Right ventricle myocardium superior (tissue), 1 donor: ENCODE measurements at places on chromosomes 5 and 9.

DNA sequence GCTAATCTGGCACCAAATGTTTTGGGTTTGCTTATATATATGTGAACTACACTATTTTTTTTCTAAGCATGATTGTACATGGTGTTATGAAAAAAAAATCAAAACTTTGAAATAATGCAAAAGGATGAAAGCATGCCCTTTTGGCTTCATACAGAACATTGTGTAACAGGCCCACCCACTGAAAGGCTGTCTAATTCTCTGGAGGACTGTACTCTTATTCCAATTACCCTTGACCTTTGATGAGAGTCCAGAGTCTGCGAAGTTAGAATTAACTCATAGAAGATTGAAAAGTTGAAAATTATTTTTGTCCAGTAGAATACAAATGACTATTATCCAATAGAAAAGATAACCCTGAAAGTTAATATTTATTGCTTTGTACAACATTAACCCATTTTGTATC, 117.4 kb downstream of the ADAMTS12 start:
- no peak for DNase-seq

DNA sequence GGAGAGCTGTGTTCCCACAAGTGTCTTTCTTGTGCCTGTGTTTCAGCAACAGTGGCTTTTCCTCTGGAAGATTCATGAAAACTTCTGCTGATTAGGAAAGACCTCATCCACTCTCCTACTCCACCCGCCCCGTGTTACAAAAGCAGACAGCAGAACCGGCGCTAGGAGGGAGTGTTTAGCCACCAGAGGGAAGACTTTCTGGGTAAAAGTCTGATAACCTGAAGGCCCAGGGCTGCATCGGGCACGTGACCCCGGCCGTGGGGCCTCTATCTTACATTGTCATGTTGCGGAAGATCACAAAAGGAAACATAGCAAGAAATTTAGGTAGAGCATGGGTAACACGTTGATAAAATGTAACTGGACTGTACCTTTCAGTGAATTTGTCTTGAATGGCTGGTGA, 32.0 kb upstream of the DMRT2 start:
- no peak for DNase-seq

- DNase-seq: no peak
Measured at GRCh38 chr9:16002816-16003215, 450.0 kb downstream of the CCDC171 start.

DNA sequence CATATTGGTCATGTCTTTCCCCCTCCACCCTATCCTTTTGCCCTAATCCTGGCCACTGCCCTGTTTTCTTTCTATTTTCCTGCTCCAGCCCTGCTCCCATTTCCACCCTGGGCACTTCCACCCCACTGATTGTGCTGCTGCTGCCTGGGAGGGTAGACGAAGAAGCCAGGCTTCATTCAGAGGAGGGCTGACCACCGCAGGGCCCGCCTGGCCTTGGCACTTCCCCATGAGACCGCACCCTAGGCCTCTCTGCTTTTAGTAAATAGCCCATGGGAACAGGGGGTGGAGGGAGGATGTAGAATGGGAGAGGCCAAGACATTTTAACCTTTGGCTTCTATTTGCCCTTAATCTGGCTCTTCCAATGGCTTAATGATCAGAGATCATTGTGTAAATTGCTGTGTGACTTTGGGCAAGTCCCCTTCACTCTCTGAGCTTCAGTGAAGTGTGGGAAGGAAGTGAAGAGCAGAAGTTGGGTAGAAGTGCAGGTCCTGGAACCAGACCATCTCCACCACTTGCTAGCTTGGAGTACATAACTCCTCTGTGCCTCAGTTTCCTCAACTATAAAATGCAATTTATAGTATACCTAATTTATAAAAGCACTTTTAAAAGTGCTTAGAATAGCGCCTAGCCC, 13.6 kb upstream of the GPX3 start:
- DNase-seq: peak; percentile 69

- DNase-seq: peak; percentile 75
Measured at GRCh38 chr9:136858844-136859757, 7.0 kb downstream of the MAMDC4 start.

DNA sequence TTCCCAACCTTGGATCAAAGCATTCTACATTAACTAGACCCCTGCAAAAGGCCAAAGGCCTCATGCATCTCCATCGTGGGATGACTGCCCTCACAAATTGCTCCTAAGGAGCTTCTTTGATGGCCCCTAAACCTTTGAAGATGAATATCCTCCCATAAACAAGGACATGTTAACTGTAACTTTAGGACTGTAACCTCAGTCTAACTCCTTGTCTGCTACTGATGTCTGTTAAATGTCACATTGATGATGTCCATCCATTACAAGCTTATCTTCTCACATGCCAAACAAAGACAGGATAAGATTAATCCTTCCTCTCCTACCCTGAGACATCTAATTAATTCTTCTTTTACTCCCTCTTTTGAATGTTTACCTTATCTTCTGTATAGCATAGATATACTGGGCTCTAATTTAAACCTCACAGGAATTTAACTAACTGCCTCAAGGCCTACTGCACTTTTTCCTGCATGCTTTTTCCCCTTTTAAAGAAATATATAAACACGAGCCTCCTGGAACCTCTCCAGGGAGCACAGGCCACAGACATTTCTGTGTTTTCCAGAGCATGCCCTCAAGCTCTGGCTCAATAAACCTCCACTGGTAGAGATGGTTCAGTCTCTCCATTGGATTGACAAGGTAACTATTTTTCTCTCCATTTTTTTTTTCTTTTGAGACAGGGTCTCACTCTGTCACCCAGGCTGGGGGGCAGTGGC, 90.6 kb upstream of the SLC25A48 start:
- DNase-seq: no peak

GRCh38 chr9:117828466-117828865, 124.3 kb downstream of the TLR4 start:
- no peak for DNase-seq

DNA sequence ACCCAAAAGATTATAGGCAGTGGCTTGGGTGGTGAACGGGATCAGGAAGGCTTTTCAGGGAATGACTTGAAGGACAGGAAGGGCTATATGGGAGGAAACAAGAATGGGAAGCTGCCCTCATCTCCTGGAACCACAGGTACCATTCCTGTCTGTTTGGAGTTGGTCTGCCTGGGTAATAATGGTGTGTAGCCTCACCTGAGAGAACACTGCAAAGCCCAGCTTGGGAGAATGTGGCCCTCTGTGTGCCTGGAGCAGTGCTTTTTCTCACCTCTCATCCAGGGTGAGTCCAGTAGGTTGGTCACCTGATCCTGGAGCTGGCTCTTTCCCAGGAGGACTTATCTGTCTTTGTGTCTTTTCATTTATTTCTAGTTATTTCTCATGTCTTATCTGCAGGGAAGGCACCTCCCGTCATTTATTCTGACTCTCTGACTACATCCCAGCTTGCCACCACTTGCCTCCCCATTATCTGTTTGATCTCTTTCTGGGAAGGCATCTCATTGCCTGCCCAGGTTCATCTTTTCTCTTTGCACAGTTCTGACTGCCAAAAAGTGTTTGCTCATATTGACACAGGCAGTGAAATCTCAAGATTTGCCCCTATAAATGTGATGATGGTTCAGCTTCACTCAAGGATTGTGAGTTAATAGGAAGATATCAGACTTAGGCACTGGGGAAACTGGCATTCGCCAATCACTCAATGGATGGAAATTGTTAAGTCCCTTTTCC, 22.5 kb upstream of the OR2S2 start:
- no peak for DNase-seq

- no peak for DNase-seq
Measured at GRCh38 chr5:126998201-126998631, 32.1 kb downstream of the MARCHF3 start.

GRCh38 chr9:36423206-36423605, 23.1 kb upstream of the RNF38 start:
- no peak for DNase-seq

GRCh38 chr9:70255486-70255885, 3.3 kb upstream of the SMC5 start:
- DNase-seq: no peak

GRCh38 chr5:42756606-42757601, at the start of gene CCDC152:
CCDC152 (plus strand) TSS chr5:42756818; CDS start chr5:42759122, 2,304 bp downstream.
- DNase-seq: peak; percentile 37

DNA sequence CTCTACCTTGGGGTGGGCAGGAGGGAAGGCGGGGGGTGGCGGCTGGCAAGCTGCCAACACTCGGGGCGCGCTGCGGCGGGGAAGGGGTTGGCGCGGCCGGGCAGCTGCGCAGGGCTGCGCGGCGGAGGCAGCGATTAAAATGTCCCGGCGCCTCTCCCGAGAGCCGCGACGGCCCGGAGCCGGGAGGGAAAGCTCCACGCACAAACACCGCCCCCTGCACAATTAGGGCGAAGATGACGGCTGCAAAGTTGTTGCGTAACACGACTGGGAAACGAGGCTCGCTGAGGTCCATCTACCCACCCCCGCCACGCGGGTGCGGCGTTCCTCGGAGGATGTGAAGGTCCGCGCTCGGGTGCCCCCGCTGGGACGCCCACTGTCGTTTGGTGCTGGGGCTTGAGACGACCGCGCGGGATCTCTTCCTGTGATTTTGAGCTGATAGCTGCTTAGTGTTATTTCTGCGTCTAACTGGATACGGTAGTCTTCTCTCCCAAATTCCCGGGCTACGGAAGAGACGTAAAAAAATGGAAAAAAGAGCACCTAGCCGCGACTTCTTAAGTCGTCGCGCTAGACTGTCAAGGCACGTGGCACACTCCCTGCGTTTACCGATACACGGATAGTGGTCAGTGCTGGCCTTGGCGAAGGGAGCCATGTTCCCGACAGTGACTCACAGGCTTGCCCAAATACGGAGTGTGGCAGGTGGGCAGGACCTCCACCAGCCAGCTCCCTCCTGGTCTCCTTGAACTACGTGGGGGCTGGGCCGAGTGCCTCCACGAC, 958 bp upstream of the NFIL3 start:
- peak; percentile 92 for DNase-seq

DNA sequence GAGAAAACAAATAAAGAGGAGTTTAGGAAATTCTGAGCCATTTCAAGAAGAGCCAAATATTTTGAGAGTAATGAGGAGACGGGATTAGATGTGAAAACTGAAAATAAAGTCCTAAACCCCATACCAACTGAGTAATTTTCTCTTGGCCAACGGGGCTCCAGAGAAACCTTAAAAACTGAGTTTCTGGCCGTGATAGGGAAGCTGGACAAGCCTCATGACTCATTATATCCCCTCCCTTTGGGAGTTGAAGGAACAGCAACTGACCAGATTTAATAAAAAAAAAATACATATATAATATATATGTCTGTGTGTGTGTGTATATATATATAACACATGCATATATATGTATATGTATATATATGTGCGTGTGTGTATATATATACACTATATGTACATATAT, 119.6 kb downstream of the PRDM9 start:
- DNase-seq: no peak

DNA sequence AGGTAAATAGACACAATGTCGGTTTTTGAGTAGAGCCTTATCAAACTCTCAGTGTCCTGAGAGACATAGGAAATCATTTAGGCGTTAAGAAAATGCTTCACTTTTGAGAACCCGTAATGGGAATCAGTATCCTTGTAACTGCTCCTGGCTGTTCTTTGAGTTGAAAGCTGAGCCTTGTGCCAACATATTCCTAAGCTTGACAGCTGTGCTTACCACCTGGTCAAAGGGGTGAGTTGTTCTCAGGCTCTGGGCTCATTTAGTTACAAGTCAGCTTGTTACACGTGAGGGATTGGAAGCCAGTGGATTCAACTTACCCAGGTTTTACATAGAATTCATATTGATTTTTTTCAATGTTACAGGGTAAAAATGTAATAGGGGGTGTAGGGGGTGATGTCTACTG, 145.9 kb downstream of the GABRB2 start:
- no peak for DNase-seq

DNA sequence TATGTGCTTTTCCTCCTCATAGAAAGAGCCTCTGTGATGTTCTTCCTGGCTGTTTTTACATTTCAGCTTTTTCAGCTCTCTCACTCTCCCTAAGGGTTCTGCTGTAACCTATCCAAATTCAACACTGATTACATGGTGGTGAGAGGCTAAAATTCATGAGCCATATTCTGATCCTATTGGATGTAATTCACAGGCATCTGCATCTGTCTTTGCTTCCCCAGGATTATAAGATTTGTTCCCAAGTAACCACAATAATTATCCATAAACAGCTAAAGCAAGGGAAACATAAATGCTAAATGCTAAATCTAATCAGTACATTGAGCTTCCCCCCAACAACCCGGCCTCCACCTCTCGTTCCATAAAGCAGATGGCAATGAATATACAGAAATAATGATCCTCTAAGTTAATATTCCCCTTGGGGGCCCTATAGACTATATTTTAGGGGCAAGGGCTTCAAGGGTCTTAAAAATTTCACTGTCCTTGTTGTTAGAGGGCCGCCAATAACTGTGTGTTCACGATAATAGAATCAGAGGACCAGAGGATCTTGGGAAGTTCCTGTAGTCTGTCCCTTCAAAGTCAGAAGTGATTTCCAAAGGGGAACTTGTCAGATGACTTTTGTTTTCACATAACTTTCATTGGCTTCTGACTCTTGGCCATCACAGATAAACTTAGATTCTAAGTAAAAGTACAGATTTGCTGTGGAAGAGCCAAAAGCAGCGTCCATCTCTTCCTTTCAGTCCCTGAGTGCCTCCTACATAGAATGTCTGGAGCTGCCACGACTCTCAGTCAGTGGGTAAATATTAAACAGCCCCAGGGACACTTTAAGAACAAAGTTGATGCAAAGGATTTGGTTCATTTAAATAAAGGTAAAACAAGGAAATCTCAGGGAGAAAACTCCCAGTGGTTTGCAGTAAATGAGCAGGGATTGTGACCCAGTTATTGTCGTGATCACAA, 125.6 kb downstream of the ALDH1A1 start:
- no peak for DNase-seq

- DNase-seq: no peak
Measured at GRCh38 chr9:113227436-113227835, 6.1 kb downstream of the SLC31A1 start.

DNA sequence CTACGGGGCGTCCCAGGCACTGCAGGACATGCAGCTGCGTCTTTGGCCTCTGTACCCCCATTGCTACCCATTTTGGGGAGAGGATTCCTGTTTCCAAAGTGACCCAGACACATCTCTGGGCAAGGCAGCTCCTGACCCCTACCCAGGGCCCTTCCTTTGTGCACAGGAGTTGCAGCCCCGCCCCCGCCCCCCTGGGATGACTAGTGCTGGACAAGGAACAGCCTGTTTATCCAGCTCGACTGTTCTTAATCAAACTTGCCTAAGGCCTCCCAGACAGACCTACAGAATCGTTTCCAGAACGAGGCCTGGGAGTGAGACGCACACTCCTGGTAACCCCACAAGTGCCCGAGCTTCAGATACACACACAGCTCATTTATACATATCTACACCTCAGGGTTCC, 13.2 kb downstream of the DIPK1B start:
- no peak for DNase-seq

DNA sequence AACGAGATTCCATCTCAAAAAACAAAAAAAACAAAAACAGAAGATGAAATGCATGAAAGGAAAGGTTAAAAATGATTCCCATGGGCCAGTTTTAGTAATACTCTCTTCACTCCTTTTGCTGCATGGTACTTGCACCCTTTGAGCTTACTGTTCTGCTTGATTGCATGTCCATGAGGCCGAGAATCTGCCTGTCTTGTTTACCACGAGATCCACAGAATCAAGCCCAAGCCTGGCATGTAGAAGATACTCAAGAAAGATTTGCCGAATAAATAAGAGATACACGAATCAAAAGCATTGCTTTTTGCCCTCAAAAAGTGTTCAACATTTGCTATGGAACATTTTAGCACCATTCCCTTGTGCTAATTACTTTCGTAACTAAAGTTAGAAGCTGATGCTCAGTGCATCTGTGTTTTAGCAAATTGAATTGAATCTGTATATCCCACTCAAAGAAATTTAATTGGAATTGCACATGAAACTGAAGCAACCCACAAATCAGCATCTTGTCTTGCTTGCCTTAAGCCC, 1.1 kb downstream of the FAXDC2 start:
- no peak for DNase-seq

- DNase-seq: no peak
Measured at GRCh38 chr5:566636-567309, 42.5 kb upstream of the SLC9A3 start.
